Left ventricle myocardium inferior (tissue), 1 donor: ENCODE measurements at places on chromosomes 3 and 15.

- H3K27ac ChIP-seq: no peak overlapping the region
- H3K4me3 ChIP-seq: no peak overlapping the region
- no peaks in the 10 kb centered on the region for H3K36me3 ChIP-seq
- no peaks in the 10 kb centered on the region for H3K4me1 ChIP-seq
- DNase-seq: no peak
Measured at GRCh38 chr3:189235214-189235613, 63.4 kb downstream of the TPRG1 start.

DNA sequence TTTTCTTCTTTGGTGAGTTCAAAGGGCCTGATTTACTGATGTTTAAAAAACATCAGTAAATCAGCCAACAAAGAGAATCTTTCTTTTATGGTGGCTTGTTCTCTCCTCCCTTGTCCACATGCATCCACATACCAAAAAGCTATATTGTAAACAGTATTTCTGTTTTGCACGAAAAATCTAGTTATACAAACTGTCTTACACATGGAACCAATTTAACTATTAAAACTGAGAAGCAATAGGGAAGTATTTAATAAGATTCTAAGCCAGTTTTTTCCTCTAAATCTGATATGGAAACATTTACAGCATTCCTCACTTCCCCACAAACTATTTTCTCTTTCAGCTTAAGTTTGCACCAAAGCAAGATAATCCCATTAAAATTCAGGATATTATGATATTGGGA, 110.8 kb upstream of the ICE2 start:
- no peaks in the 10 kb centered on the region for H3K36me3 ChIP-seq
- peaks cover 52% of the 10 kb centered on the region for H3K4me1 ChIP-seq
- peak overlapping the region; percentile 79 for H3K4me3 ChIP-seq
- H3K27ac ChIP-seq: no peak overlapping the region
- DNase-seq: no peak
- H3K27me3 ChIP-seq: no peaks in the 10 kb centered on the region

DNA sequence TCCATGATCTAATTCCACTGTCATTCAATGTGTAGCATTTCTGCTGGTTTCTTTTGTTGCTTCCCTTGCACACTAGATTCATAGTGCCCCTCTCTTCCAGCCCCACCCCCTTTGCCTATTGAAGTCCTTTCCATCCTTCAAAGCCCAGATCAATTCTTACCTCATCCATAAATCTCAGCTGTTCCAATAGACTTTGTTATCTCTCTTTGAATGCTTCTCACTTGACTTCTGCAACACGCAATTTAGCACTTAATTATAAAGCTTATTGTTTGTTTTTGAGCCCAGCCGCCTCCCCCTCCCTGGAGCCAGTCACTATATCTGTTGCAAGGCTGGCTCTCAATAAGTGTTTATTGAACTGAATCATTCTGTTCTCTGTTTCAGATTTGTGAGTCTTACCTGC, 174.6 kb upstream of the TBL1XR1 start:
- no peaks in the 10 kb centered on the region for H3K27me3 ChIP-seq
- no peaks in the 10 kb centered on the region for H3K4me1 ChIP-seq
- H3K36me3 ChIP-seq: no peaks in the 10 kb centered on the region
- H3K4me3 ChIP-seq: no peak overlapping the region
- no peak overlapping the region for H3K27ac ChIP-seq

DNA sequence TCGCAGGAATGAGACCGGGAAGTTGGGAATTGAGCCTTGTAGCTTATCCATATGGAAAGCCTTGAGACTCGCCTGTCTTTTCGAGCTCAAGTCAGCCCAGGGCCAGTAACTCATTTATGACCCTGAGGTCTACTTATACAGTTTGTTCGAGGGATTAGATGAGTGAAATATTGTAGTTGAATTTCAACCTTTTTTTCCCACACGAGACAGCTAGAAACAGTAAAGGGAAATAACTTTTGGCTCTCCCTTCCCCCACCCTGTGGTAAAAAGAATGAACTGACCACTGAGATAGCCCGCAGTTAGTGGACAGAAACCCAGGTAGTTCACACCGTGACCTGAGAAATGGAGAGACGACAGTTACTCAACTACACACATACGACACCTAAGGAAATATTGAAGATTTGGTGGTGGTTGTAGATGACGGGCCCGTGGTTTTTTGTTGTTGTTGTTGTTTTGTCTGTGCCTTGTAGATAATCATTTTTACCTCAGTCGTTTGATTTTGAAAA, 841 bp downstream of the EIF3J start:
- no peak for DNase-seq
- H3K27me3 ChIP-seq: no peaks in the 10 kb centered on the region
- peak overlapping the region; percentile 95 for H3K27ac ChIP-seq

- DNase-seq: no peak
- peaks cover 24% of the 10 kb centered on the region for H3K27me3 ChIP-seq
- H3K27ac ChIP-seq: no peak overlapping the region
Measured at GRCh38 chr15:98113327-98113726, 152.8 kb downstream of the ARRDC4 start.

DNA sequence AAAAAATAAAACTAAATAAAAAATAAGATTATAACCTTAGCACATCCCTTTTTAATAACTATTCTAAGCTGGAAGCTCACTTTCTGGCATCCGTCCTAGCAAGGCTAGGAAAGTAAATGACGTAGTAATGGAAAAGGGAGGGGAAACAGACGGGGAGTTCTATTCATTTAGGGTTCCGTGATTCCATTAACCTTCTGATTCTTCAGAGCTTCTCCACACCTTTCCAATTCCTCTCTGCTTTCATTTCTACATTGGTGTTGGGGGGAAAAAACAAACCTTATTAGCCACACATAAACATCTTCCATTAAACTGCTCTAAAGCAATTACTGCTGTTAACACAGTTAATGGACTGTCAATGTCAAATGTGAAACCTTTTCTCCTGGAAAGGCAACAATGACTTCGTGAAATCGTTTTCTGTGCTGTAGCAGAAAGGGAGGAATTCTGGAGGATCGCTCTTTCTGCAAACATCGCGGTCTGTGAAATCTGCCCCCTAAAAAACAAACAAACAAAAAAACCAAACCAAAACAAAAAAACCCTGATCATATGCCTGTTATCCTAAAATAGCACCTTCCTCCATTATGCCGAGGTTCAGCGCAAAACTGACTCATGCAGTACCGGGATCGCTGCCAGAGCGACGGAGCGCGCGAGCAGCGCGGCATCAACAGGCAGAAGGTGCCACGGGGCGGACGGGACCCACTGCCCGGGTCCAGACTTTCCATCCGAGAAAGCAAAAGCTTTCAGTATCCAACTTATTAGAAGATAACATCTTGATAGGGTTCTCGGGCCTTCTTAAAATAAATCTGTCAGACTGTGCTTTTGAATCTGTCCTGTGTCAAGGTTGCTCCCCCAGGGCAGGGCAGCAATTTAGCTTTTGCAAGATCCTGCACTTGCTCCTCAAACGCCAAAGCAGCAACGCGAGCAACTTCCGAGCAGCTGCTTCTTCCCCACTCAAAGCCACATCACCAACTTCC, 156.2 kb downstream of the FGF12 start:
- H3K27me3 ChIP-seq: no peaks in the 10 kb centered on the region
- H3K4me3 ChIP-seq: peak overlapping the region; percentile 55
- DNase-seq: peak; percentile 78
- H3K4me1 ChIP-seq: peaks cover 42% of the 10 kb centered on the region

- DNase-seq: no peak
- no peaks in the 10 kb centered on the region for H3K27me3 ChIP-seq
- H3K27ac ChIP-seq: peak overlapping the region; percentile 57
- H3K36me3 ChIP-seq: peaks cover 33% of the 10 kb centered on the region
Measured at GRCh38 chr3:37544869-37545352, 316.8 kb upstream of the CTDSPL start.

DNA sequence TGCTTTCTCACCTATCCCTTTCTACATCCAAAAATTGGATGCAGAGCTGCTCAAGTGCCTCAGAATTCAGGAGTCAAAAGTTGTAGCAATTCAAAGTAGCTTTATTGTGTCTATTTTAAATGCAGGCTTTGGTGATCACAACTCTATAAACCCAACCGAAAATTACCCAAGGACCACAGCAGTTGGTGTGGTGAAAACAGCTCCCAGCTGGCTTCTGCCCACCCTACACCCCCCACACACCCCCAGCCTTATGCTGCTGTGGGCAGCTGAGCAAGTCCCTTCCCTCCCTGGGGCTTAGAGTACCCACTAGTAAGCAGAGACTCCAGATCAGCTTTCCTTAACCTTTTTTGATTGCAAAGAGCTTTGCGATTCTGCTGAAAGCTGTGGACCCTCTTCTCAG, 5.8 kb upstream of the HES1 start:
- H3K27ac ChIP-seq: no peak overlapping the region
- no peaks in the 10 kb centered on the region for H3K36me3 ChIP-seq
- peaks cover 44% of the 10 kb centered on the region for H3K4me1 ChIP-seq
- H3K4me3 ChIP-seq: no peak overlapping the region
- no peak for DNase-seq
- peaks cover 29% of the 10 kb centered on the region for H3K27me3 ChIP-seq

DNA sequence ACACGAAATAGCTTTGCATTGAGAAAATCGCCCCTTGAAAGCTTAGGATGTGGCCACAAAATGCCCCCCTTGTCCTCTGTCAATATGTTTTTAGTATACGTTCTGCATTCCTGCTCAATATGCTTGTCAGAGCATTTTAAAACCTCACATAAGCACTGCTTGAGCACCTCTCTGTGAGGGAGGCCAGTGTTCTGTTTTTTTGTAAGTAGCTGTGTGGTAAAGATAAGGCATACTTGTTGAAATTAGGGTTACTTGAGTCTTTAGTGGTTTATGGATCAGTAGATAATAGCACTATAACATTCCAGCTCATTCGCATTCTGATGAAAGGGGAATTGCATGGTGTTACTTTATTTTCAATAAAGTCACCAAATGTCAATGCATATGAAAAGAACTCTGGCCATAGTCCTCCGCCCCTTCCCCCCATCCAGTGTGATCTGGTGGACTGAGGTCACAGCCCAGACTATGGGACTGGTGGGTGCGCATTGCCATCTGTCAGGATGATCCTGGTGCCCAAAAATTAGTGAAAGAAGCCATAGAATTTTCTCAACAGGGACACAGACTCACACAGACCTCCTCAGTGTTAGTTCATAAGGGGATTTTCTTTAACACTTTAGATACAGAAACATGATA, 33.1 kb downstream of the IL1RAP start:
- no peaks in the 10 kb centered on the region for H3K27me3 ChIP-seq
- no peak overlapping the region for H3K4me3 ChIP-seq
- H3K36me3 ChIP-seq: no peaks in the 10 kb centered on the region
- peaks cover 13% of the 10 kb centered on the region for H3K4me1 ChIP-seq
- DNase-seq: no peak

GRCh38 chr3:168100777-168101492, 5.2 kb upstream of the GOLIM4 start:
- no peak for DNase-seq
- no peak overlapping the region for H3K4me3 ChIP-seq
- no peaks in the 10 kb centered on the region for H3K36me3 ChIP-seq

GRCh38 chr3:127483005-127483641, 107.4 kb downstream of the TPRA1 start:
- no peak for DNase-seq
- peaks cover 13% of the 10 kb centered on the region for H3K4me1 ChIP-seq
- no peaks in the 10 kb centered on the region for H3K36me3 ChIP-seq
- H3K27me3 ChIP-seq: peaks cover 15% of the 10 kb centered on the region

DNA sequence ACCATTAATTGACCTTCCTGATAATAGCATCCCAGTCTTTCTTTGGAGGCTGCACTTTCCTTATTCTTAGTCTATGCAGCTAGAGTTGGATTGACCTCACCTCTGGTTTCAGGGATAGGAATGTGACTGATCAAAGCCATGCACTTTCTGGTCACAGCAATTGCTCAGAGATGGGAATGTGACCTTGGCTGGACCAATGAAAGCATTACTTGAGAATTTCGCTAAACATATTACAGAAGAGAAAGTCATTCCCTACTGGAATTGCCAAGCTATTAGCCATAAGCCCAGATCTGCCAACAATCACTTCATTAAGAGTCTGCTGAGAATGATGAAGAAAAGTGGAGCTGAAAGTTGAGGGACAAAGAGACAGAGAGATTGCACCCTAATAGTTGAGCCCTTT, 32.7 kb downstream of the RTP1 start:
- peaks cover 5% of the 10 kb centered on the region for H3K27me3 ChIP-seq
- H3K36me3 ChIP-seq: no peaks in the 10 kb centered on the region
- DNase-seq: no peak
- no peaks in the 10 kb centered on the region for H3K4me1 ChIP-seq
